T-helper 2 cell treated with Interferon-gamma antibody and Interleukin-4, amounts not matched to agents 5 μg/mL and 100 μg/mL, for 36 hours (primary cell): ENCODE measurements at places on chromosomes 6 and 20.

DNA sequence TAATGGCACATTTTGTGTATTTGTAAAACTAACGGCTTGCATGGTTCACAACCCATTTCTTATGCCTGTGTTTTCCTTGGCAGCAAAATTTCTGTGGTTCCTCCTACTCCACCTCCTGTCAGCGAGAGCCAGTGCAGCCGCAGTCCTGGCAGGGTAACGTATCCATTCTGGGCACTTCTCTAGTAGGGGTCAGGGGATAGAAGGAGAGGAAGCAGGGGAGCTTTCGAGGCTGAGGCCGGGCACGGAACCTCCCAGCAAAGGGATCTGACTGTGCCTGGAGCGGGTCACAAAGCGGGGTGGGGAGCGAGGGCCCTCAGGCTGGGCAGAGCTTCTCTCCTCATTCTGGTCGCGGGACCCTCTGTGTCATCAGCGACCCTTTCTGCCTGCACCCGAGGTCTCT is 58.4 kb downstream of the SYTL3 start:
- DNase-seq, result no peak

DNA sequence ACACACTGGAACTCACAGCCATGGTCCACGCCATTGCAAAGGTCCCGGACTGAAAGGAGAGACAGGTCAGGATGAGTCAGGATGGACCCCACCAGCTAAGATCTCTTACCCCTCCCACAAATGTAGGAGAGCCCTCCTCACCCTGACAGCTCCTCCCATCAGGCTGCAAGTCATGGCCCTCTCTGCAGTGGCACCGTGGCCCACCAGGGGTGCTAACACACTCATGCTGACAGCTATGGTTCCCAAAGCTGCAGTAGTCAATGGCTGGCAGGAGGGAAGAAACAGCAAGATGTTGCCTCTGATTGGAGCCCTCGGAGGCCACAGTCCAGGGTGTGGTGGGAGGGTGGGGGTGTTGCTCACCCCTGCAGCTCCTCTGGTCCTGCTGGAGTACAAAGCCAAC is 5.7 kb upstream of the RBPJL start:
- DNase-seq, result no peak

GRCh38 chr6:18053555-18054445 is 66.4 kb upstream of the KIF13A start:
- DNase-seq, result no peak

DNA sequence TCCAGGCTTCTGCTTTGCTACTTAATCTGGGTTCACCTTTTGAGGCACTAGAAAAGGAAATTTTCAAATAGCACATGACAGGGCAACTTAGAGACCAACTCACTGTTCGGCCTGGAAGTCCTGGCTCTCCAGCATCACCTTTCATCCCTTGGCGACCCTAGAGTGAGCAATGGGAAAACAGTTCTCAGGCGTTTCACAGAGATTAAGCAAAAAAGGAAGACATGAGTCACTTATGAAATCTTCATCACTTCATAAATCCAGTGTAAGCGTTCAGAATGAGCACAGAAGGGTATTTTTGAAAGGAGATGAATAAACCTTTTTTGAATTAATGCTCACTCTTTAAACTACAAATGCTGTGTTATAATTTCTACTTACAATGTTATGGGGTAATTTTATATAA is 104.0 kb downstream of the COL12A1 start:
- DNase-seq, result no peak

- DNase-seq, result no peak
Observed at GRCh38 chr6:156114541-156114940, 658.9 kb upstream of the NOX3 start.

GRCh38 chr6:158485431-158485830 is 74.5 kb upstream of the TMEM181 start:
- no peak for DNase-seq

GRCh38 chr20:2814587-2815051 is at the start of gene C20orf141:
Gene C20orf141, plus strand, starts transcription at chr20:2814987. Its CDS starts 198 bp downstream, at chr20:2815185.
- no peak for DNase-seq

GRCh38 chr20:11790046-11790445 is 127.6 kb upstream of the BTBD3 start:
- no peak for DNase-seq

- no peak for DNase-seq
Observed at GRCh38 chr20:61803416-61803914, 262.2 kb downstream of the TAF4 start.

DNA sequence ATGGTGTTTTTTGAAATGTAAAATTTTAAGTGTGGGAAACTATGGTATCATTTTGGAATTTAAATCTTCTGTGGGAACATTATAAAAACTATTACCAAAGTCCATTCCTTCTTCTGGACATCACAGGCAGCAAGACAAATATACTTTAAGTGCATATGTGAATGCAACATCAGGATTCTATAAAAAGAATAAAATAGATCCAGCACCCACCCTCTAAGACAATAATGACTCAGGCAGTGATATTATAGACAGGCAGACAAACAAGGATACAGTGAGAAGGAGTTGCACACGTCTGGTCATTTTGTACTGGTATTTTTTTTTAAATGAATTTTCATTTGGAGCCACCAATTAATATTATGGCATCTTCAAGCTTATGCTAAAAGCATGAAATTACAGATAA is 21.1 kb upstream of the NEDD9 start:
- no peak for DNase-seq

- DNase-seq, result no peak
Observed at GRCh38 chr20:34531608-34532265, 15.5 kb downstream of the DYNLRB1 start.

DNA sequence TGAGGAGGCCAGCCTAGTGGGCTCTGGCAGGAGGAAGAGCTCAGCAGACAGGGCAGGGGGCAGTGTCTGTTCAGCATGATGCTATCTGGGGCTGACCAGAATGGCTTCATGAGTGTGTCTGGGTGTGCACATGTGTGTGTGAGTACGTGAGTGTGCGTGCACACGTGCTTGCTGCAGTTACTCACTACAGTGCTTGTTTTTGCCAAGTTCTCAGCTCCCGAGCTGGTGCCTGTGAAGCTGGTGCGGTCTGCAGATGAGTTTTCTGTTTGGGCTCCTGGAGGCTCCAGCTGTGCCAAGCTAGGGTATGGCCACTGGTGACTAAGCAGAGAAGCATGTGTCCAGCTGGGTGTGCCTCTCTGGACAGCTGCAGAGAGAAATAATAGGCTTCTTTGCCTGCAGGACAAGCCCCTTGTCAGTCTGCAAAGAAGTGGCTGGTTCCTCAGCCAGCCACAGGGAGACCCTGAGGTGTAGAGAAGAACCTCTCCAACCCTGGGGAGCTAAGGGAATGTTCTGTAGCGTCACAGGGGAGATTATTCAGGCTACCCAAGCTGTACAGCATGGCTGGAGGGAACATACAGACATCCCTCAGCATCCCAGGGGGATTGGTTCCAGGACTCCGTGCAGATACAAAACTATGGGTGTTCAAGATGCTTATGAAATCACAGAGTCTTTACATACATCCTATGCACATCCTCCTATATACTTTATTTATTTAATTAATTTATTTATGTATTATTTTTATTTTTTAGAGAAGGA is 40.2 kb upstream of the FAM50B start:
- no peak for DNase-seq
